Testis (tissue), 5 donors: ENCODE measurements at places on chromosomes 1 and 21. TPM values are rescaled to one million over a fixed set of nuclear protein-coding genes. Genes with fewer than 3 reads are reported as not detected.
A peak's percentile ranks its signal among the peaks of the same experiment; 100 is the strongest.

MROH9 gene
- polyA plus RNA-seq = 2.3 TPM

TP73 gene
- polyA plus RNA-seq = 2.2 TPM

ZNF326 gene
- polyA plus RNA-seq = 9.5 TPM

KRTAP7-1 gene
- polyA plus RNA-seq = not detected

DNA sequence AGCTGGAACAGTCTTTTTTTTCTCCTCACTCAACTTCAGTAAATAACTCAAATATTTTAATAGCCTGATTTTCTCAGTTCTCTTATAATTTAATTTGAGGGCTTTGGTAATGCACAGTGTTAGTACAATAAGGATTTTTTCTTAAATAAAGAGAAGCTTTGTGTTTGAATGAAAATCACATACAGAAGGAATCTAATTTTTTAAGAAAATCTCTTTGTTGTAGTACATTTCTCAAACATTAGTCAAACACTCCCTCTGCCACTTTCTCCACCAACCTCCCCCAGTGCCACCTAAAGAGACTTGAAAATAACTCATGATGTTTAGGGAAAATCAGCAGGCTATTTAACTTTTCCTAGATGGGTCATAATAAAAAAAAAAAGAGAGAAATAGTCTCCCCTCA lies 42.3 kb upstream of the ACP6 start:
- no peaks in the 10 kb centered on the region for H3K36me3 ChIP-seq
- no peak overlapping the region for H3K4me3 ChIP-seq
- no peak for DNase-seq

DNA sequence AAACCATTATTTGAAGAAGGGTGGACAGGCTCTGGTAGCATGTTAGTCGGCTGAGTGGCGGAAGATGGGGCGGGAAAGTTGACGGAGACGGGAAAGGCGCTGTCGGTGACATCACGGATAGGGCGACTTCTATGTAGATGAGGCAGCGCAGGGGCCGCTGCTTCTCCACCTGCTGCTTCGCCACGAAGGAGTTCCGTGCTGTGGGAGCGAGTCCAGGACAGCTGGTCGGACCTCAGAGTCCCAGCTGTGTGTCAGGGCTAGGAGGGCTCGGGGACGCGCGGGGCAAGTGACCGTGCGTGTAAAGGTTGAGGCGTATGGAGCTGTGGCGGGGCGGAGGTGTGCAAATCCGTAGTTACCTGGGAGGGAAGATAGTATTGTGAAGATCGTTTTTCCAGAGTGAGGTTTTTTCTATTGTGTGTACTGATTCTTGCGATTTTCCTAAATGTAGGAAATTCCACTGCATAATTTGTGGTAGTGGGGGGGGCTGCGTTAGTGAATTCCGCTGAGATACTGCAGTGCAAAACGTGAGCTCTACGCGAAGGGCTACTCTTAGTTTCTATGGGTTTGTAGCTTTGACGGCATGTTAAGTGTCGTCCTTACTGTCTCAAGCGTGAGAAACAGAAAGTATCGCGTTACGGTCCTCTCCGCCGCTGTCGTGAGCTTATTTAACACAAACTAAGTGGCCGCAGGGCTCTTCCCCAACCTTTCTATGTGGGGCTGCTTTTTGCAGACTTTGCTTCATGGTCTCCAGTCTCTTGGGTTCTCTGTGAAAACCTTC lies 111.2 kb upstream of the NBPF11 start:
- peak overlapping the region; percentile 51 for H3K4me3 ChIP-seq
- no peaks in the 10 kb centered on the region for H3K27me3 ChIP-seq
- DNase-seq = peak; percentile 85
- H3K27ac ChIP-seq = peak overlapping the region; percentile 75
- no peaks in the 10 kb centered on the region for H3K36me3 ChIP-seq

GRCh38 chr21:35885942-35886541 lies 174.3 kb downstream of the SETD4 start:
- H3K4me3 ChIP-seq = peak overlapping the region; percentile 53
- H3K4me1 ChIP-seq = peaks cover 3% of the 10 kb centered on the region
- no peaks in the 10 kb centered on the region for H3K27me3 ChIP-seq
- DNase-seq = no peak
- H3K36me3 ChIP-seq = no peaks in the 10 kb centered on the region

- no peak overlapping the region for H3K4me3 ChIP-seq
- H3K4me1 ChIP-seq = no peaks in the 10 kb centered on the region
- H3K27ac ChIP-seq = no peak overlapping the region
- DNase-seq = no peak
- no peaks in the 10 kb centered on the region for H3K36me3 ChIP-seq
- no peaks in the 10 kb centered on the region for H3K27me3 ChIP-seq
Measured at GRCh38 chr1:232357416-232357815, 272.5 kb downstream of the SIPA1L2 start.

GRCh38 chr1:23556635-23557470 lies 2.4 kb downstream of the ID3 start:
- no peak for DNase-seq
- H3K4me3 ChIP-seq = peak overlapping the region; percentile 55
- H3K36me3 ChIP-seq = no peaks in the 10 kb centered on the region
- H3K27me3 ChIP-seq = no peaks in the 10 kb centered on the region

DNA sequence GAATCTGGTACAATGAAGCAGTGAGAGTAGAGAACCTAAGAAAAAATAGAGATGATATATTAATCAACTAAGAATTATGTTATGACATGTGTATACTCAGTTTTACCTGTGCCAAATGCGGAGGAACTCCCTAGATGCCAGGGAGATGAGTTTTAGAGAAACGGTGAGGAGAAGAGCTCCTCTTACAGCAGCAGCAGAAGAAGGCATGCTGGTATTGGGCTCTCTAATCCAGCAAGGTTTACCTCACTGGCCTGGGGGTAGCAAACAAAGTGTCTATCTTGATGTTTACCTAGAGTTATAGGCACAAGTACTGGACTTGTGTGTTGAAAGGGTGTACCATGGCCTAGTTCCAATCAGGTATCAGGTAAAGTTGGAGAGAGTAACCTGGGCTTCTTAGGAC lies 28.9 kb upstream of the DEPDC1 start:
- no peaks in the 10 kb centered on the region for H3K36me3 ChIP-seq
- no peak overlapping the region for H3K4me3 ChIP-seq
- H3K4me1 ChIP-seq = no peaks in the 10 kb centered on the region

GRCh38 chr1:69914976-69915765 lies 290.2 kb downstream of the LRRC40 start:
- no peak for DNase-seq
- H3K27me3 ChIP-seq = no peaks in the 10 kb centered on the region
- H3K4me1 ChIP-seq = peaks cover 11% of the 10 kb centered on the region
- peak overlapping the region; percentile 18 for H3K27ac ChIP-seq

- H3K27ac ChIP-seq = no peak overlapping the region
- H3K4me3 ChIP-seq = no peak overlapping the region
- no peaks in the 10 kb centered on the region for H3K27me3 ChIP-seq
- no peak for DNase-seq
- no peaks in the 10 kb centered on the region for H3K4me1 ChIP-seq
Measured at GRCh38 chr1:224665016-224665415, 48.9 kb downstream of the CNIH3 start.
